Activated CD4-positive, alpha-beta T cell treated with anti-CD3 and anti-CD28 coated beads for 24 hours (primary cell): ENCODE measurements at places on chromosomes 7 and 10.
A peak's percentile ranks its signal among the peaks of the same experiment; 100 is the strongest.

DNA sequence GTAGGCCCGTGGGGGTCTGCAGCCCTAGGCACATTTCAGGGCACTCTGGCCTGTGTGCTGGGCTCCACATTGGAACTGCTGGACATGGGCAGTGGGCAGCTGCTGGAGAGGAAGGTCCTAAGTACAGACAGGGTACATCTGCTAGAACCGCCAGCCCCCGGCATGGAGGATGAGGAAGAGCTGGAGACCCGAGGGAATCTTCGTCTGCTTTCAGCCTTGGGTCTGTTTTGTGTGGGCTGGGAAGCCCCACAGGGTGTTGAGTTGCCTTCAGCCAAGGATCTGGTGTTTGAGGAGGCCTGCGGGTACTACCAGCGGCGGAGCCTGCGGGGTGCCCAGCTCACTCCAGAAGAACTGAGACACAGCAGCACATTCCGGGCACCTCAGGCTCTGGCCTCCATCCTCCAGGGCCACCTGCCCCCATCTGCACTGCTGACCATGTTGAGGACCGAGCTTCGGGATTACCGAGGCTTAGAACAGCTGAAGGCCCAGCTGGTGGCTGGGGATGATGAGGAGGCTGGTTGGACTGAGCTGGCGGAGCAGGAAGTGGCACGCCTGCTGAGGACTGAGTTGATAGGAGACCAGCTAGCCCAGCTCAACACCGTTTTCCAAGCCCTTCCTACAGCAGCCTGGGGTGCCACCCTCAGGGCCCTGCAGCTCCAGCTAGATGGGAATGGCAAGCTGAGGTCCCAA is 1.4 kb downstream of the HPS6 start:
- no peak for DNase-seq

GRCh38 chr7:101898106-101898505 is 80.7 kb downstream of the CUX1 start:
- DNase-seq = no peak

DNA sequence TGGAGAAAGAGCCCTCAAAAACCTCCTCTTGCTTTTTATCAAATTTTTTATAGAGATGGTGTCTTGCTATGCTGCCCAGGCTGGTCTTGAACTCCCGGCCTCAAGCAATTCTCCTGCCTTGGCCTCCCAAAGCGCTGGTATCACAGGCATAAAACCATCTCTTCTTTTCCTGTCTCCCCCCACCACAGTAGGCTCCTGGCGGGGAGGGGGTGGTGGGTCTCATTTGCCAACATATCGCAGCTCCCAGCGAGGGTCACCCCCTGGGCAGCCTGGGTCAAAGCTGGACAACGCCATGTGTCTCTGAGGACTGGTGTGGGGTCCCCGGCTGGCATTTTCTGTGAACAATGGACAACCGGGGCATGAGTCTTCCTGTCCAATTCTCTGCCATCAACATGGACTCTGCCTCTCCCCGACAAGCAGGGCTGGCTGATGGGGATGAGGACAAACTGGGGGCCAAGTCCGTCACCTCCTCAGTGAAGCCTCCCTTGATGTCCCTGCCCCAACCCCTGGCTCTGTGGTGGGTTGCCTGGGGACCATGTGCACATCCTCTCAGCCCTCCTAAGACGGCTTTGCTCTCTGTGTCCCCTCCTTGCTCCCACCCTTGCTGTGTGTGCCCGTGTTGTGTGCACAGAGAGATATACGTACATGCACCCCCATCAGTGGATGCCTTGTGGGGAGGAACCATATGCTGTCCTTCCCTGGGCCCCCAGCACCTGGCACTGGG is 86.4 kb upstream of the GNA12 start:
- no peak for DNase-seq

- DNase-seq = no peak
Measured at GRCh38 chr7:104207348-104207730, 474 bp downstream of the ORC5 start.

DNA sequence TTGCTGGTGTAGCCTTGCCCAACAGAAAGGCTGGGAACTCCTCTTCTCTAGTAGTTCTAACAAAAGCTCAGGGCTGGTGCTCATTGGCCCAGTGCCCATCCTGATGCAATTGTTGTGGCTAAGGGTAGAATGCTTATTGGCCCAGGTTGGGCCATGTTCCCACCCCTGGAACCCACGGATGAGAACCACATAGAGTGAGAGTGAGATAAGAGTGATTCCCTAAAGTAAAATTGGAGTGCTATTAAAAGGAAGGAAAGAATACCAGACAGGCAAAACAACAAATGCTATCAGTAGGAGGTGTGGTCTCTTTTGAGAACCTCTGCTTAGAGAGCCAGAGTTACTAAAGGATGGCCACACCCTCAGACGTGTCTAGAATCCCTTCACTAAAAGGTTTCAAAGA is 49.2 kb downstream of the LGI1 start:
- no peak for DNase-seq

DNA sequence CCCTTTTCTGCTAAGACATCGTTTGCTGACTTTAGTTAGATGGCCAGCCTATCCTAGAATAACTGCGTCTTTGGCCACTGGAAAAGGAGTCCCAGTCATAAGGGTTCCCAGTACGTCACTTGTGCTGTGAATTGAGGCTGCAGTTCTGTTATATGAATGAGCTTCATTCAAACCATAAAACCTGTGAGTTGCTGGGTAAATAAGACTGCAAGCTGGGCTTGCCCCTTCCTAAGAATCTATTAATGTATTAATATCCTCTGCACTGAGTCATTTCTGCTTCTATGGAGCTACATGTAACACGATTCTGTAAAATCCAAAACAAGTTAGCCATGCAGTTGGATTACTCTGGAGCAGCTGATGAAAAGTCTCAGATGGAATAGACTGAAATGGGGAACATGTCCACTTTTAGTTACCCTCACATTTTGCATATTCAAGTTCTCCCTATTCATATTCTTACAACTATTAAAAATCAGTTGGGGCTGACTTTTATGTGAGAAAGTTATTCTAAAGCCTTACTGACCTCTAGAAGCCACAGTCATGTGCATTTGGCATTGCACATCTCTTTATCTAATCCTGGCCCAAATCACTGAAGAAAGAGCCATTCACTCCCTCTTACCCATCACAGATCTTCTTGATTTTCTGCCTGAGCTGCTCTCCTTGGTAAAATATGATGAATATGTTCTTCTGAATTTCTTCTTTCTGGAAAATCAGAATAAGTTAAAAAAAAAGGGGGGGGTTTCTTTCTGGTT is 41.8 kb upstream of the TMEM213 start:
- no peak for DNase-seq

DNA sequence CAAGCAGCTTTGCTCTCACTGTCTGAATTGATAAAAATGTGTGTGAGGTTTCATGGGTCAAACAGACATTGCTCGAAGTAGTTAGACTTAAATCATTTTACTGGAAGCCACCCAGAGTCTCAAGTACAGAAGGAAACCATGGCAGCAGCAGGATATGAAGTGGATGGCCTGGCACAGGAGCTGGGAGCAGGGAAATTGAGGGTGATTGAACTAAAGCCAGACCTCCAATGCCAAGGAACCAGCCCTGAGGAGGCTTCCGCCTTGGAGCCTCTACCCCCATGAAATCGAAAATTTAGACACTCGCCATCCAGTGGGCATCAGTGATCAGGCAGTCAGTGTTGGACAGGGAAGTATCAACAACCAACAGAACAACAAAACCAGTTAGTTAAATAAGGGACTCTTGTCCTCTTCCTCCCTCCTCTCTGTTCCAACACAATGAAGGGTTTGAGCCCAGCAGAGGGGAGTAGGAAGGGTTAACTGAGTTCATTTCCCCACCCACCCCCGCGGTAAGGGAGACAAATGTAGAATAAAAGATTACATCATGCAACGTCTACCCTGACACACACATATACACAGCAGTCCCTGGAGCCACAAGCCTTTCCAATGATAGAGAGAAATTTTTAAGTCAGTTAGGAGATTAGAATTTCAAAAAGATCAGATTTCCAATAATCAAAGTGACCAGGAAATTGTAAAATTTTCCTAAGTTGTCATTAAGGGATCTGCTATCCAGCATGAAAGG is 156.3 kb downstream of the SLC16A9 start:
- no peak for DNase-seq

GRCh38 chr10:112379635-112380296 is 5.8 kb downstream of the ACSL5 start:
- no peak for DNase-seq

GRCh38 chr7:20064181-20064970 is 152.8 kb downstream of the MACC1 start:
- no peak for DNase-seq

DNA sequence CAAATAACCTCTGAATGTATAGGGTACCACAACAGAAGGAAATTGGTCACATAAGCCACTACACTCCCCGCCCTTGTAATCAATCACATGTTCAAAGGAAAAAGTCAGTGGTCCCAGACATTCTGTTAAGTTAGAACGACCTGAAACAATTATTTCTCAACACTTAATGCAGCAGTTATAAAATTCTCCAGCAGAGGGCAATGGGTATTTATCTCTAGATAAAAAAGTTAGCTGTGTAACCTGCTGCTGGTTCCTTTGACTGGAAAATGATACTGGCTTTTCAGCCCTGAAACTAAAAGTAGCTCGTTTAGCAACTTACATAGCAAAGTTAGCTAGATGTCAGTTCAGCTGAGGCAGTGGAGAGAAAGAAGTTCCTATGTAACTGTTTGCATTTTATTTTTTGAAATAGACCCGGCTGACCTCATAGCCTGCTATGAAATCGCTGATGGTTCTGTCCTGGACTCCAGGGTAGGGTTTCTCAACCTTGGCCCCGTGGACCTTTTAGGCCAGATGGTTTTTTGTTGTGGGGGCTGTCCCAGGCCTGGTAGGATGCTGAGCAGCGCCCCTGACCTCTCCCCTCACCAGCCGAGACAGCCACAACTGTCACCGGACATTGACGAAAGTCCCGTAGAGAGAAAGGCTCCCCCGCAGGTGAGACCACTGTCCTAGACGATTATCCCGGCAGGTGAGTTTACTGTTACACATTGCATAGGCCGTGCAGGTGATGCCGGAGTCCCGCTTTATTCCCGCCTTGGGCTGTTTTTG is 40.2 kb upstream of the PROSER2 start:
- peak; percentile 7 for DNase-seq

GRCh38 chr7:146235195-146235594 is 118.6 kb downstream of the CNTNAP2 start:
- no peak for DNase-seq

- no peak for DNase-seq
Measured at GRCh38 chr10:84370283-84370682, 41.9 kb downstream of the CCSER2 start.

GRCh38 chr7:95424716-95425115 is 10.1 kb downstream of the PON2 start:
- no peak for DNase-seq

DNA sequence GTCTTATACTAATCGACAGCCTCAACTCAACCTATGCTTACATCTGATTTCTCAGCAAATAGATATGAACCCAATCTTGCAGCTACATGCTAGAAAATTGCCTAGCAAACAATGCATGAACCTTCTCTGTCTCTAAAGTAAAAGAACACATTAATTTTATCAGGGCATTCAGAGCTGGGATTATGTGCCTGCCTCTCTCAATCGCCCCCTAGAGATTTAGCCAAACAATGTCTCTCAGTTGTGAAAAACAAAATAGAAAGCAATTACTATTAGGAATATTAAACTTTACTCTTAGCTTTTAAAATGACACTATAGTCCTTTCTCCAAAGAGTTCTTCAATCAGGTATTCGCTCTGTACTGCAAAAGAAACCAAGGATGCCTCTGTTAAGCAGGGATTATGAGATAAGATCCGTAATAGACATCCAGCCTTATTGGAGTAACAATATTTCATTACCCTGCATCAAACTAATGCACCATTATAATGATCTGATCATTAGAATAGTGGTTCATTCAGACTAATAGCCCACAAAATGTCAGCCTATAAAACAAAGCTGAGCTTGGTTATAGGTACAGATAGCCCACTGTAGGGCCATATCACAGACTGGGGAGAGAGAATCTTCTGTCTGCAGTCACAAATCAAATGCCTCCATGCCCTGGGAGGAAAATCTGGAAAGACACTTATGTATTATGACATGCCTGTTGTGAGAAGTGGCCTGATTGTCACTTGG is 736.9 kb downstream of the PARD3 start:
- no peak for DNase-seq

- no peak for DNase-seq
Measured at GRCh38 chr7:132738254-132738653, 162.0 kb upstream of the PLXNA4 start.

- DNase-seq = no peak
Measured at GRCh38 chr10:35874311-35875015, 232.4 kb upstream of the FZD8 start.

GRCh38 chr10:114328441-114328812 is 75.9 kb downstream of the AFAP1L2 start:
- no peak for DNase-seq

DNA sequence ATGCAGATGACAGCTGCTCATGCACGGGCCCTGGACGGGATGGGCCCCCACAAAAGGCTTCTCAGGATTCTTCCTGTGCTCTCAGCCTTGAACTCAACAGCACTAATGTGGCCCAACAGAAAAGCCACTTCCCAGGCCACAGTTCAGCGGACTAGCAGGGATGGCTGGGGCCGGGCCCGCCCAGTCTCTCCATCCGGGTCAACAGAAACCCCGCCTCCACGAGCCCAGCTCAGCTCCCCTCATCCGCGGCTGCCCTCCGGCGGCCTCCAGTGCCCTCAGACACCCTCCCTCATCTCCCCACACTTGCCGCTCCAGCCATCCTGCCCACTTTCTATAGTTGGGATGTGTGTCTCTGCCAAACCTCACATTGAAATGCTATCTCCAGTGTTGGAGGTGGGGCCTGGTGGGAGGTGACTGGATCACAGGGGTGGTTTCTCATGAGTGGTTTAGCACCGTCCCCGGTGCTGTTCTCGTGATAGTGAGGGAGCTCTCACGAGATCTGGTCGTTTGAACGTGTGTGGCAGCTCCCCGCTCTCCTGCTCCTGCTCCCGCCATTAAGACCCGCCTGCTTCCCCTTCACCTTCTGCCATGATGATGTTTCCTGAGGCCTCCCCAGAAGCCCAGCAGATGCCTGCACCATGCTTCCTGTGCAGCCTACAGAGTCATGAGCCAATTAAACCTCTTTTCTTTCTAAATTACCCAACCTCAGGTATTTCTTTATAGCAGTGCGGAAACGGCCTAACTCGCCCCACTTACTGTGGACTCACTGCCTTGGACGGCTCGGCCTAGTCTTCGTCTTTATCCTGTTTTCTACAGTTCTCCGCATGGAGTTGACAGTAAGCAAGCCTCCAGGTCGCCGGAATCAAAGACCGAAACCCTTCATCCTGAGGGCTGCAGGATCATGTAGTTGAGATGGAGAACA is 169.9 kb upstream of the RNF32 start:
- DNase-seq = no peak

GRCh38 chr10:132591166-132591971 is 53.8 kb downstream of the INPP5A start:
- DNase-seq = no peak

GRCh38 chr7:38751416-38751815 is 120.2 kb upstream of the AMPH start:
- no peak for DNase-seq

GRCh38 chr10:78038105-78038504 is 4.4 kb downstream of the RPS24 start:
- DNase-seq = no peak

DNA sequence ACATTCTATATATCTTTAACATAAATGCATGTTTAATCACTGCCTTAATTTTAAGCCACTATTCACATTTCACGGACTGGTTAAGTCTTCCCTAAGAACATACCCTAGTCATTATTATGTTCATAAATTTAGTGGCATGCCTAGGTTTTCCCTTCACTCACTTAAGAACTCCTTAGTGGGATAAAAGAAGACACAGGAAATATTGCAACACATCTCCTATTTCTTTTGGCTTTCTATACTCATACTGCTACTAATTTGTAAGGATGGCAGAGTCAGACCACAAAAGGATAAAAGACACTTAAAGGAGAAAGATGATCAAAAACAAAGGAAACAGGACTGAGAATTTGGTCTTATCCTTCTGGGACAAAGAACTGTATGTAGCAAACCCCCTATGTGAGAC is 951.4 kb downstream of the SORCS3 start:
- DNase-seq = no peak
